ENCODE measurements at places on chromosomes 1 and 21.

DNA sequence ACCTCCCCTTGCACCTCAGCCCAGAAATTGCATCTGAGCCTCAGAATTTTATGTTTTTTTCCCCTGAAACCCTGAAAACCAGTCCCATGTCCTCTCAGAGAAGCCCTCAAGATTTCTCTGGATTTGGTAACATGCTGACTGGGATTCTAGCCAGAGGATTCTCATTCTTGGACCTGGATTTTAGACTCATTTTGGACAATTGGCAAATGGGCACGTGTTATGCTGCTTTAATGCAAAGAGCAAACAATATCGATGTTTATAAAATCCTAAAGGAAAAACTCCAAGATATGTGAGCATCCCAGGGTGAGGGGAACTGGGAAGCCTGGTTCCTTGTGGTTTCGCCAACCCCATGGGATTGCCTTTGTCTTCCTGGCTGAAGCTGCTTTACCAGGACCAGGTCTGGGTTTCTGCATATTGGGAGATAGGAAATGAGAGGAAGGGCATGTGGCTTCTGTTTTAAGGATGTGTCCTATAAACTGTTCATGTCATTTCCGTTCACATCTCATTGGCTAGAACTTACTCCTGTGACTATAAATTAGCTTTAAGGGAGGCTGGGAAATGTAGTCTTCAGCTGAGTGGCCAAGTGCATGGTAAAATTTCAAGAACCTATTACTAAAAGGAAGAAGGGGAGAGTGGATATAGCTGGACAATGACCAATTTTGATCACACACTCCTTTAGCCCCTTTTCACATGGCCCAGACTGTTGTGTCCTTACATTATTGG, 27.2 kb upstream of the BCL10 start:
- DNase-seq: no peak

DNA sequence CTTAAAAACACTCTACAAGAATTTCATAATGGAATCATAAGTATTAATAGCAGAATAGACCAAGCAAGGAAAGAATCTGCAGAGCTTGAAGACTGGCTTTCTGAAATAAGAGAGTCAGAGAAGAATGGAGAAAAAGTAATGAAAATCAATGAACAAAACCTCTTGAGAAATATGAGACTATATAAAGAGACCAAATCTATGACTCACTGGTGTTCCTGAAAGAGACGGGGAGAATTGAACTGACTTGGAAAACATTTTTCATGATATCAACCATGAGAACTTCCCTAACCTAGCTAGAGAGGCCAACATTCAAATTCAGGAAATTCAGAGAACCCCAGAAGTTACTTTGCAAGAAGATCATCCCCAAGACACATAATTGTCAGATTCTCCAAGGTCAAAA, 85.6 kb downstream of the GDAP2 start:
- no peak for DNase-seq

GRCh38 chr1:25817840-25818501, 1.8 kb upstream of the MTFR1L start:
- DNase-seq: no peak

DNA sequence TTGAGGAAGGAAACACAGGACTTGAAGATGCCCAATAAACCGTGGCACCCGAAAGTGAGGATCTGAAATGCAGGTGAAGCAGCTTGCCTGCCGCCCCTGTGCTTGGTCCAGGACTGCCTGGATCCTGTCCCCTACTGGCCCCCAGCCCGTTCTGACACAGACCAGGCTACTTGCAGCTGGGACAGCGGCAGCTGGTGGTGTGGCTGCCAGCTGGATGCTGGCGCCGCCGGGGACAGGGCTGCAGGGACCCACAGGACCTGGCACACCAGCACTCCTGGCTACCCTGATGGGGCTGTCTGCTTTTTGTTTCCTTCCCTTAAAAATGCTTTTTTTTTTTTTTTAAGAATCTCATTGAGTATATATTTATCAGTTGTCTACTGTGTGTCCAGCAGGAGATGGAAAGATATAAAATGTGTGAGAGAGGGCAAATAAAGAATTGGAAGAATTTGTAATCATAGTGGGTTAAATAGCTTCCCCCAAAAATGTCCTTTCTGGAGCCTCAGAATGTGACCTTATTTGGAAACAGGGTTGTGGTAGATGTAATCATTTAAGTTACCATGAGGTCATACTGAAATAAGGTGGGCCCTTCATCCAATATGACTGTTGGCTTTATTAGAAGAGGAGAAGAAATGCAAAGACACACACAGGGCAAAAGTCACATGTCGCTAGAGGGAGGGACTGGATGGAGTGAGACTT, 165.6 kb downstream of the DSCAM start:
- DNase-seq: no peak

- no peak for DNase-seq
Observed at GRCh38 chr1:198595765-198596164, 43.1 kb upstream of the PTPRC start.

GRCh38 chr21:33673473-33673872, 31.2 kb downstream of the ITSN1 start:
- no peak for DNase-seq

DNA sequence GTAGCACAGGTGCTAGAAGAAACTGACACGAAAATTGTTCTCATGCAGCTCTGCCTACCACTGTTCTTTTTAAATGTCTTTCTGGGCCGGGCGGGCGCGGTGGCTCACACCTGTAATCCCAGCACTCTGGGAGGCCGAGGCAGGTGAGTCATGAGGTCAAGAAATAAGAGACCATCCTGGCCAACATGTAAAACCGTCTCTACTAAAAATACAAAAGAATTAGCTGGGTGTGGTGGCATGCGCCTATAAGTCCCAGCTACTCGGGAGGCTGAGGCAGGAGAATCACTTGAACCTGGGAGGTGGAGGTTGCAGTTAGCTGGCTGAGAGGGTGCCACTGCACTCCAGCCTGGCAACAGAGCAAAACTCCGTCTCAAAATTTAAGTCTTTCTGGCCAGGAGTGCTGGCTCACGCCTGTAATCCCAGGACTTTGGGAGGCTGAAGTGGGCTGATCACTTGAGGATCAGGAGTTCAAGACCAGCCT, 947 bp upstream of the RIT1 start:
- DNase-seq: no peak

DNA sequence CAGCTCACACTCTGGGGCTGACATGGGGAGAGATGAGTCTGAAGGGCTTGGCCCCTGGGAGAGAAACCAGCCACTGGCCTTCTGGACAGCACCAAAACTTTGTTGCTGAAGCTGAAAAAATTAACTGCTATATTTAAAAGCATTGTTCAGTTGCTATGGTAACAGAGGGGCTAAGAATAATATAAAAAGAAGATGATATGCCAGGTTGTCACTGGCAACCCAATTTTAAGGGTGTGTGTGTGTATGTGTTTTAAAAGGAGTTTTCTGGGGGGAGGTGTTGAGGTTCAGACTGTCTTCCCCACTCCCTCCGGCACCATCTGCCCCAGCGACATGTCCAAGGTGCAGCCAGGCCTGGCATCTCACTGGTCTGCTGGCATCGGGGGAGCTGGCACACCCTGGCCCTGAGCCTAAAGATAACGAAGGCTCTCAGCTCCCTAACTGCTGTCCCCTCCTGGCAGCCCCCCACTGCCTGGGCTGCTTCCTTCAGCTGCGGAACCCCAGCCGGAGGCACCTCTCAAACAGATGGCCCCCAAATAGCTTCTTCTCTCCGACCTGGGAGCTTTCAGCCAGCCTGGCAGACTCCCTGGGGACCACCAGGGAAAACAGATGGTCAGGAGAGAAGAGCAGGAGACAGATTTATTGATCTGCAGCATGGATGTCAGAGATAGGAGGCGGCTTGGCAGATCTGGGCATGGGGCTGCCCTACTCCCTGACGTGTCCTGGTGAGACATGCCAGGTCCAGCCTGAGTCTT, 203.9 kb downstream of the HIVEP3 start:
- DNase-seq: no peak

- no peak for DNase-seq
Observed at GRCh38 chr1:56566061-56566744, 13.2 kb downstream of the PLPP3 start.

DNA sequence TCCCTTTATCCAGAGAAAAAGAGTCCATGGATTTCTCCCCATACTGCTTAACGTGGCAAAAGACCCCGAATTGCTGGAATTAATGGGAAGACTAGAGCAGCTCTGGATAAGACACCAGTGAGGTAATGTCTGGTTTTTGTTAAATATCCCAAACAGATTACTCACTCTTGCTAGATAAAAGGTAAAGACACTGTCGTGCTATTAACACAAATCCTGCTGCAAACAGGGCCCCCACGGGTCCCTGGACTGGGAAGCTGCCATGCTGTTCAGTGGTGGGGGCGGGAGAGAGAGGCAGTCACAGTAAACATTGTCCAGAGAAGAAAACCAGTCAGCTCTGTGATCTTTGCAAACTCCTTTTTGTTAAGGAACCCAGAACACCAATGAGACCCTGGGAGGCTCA, 15.2 kb upstream of the SRP9 start:
- no peak for DNase-seq

DNA sequence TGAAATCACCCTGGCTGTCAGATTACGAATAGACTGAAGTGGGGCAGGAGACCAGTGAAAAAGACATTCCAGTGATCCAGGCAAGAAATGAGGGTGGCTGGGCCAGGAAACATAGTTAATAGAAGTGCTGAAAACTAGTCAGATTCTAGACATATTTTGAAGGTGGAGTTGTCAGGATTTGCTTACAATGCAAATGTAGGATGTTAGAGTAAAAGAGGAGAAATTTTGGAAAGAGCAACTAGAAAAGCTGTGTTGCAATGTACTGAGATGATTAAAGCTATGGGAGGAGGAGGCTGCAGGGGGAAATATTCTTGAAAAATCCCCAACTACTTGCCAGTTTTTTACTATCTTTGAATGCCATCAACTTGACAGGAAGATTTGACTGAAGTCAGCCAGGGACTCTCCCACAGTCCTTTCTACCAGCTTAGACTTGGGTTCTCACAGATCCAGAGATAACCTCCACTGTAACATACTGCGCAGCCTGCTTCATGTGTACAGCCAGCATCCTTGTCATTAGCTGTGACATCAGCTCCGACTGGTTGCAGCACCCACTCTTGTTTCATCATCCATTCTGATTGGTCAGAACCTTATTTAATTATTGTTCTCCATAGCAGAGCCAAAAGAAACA, 109.7 kb downstream of the TSEN15 start:
- DNase-seq: no peak

- no peak for DNase-seq
Observed at GRCh38 chr1:37372711-37373110, 101.7 kb upstream of the ZC3H12A start.

- no peak for DNase-seq
Observed at GRCh38 chr1:203666609-203667008, 40.0 kb downstream of the ATP2B4 start.

- DNase-seq: no peak
Observed at GRCh38 chr1:58469016-58469415, 77.5 kb downstream of the OMA1 start.

DNA sequence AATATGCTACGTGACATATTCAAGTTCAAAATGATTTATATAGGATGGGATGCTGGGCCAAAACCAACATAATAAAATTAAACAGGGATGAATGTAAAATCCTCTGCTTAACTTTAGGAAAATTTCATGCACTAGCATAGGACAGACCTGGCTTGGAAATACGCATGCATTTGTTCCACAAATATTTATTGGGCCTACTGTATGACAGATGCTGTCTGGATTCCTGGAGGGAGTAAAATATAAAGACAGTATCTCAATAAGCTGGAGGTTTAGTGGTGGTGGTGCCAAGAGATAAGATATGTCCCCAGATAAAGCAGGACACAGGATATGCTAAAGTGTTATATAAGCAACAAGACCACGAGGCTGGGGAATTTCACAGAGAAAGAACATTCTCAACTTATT, 15.1 kb downstream of the RCSD1 start:
- no peak for DNase-seq

DNA sequence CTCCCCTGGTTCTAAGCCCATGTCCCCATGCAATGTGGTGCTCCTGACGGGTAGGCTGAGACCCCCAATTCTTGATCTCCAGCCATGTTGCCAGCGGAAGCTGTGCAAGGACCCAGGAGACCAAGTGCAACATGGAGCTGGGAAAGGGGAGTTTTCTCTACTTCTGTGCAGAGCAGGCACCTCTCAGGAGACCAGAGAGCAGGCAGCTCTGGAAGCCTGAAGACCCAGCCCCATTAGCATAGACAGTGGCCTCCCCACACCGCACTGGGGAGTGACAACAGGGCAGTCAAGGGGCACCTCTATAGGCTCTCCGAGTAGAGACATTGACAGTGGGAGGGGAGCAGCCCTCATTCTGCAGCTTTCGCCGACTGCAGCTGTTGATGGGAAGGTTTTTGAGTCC, 410.2 kb downstream of the MATN1 start:
- no peak for DNase-seq

GRCh38 chr1:93777255-93777654, 95.6 kb upstream of the BCAR3 start:
- DNase-seq: no peak

DNA sequence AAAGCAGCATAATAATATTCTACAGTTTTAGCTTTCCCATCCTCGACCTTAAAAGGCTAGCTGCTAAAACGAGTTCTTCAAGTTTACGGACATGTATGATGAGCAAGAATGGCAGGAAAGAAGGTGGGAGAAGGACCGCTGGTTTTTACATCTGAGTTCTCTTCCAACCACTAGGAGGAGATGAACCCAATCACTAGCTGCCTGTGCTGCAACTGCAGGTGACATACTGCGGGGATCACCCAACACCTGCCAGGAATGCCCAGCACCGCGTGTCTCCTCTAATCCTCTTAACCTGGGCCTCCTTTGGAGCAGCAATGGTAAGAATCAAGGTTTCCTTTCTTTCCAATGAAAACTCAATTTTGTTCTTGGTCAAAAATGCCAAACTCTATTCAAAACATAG, 23.5 kb downstream of the TOR3A start:
- no peak for DNase-seq

GRCh38 chr1:59733443-59734141, 81.2 kb upstream of the HOOK1 start:
- no peak for DNase-seq

GRCh38 chr1:235918465-235918864, 51.8 kb upstream of the LYST start:
- DNase-seq: no peak

GRCh38 chr1:63454269-63454668, 68.8 kb downstream of the ITGB3BP start:
- no peak for DNase-seq

- DNase-seq: no peak
Observed at GRCh38 chr1:72177711-72178110, 104.6 kb downstream of the NEGR1 start.

- no peak for DNase-seq
Observed at GRCh38 chr1:7234471-7234755, 449.2 kb downstream of the CAMTA1 start.
